ENCODE measurements at places on chromosomes 3 and 15. TPM values are rescaled to one million over a fixed set of nuclear protein-coding genes. Genes with fewer than 3 reads are reported as not detected.

SPATA12 gene
- not detected for total RNA-seq

MYEF2 gene
- total RNA-seq, result 110 TPM

MYO1E gene
- total RNA-seq, result 34.5 TPM

KLHL40 gene
- not detected for total RNA-seq

HCN4 gene
- 4.0 TPM for total RNA-seq

DNA sequence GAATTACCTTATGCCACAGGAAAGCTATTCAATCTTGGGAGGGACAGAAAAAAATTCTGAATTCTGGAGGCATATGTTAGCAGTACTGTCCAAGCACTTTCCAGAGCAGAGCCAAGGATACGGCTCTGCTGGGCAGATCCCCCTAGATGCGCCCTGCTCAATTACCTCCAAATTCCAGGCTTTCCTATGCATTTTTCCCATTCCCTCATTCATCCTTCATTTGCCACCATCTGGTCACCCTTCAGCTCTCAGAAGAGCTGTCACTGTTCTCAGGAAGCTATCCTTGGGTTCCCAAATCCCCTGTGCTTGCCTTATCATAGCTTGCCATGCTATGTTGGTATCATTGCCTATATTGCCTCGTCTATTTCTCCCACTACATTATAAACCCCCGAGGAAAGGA, 45.2 kb downstream of the RYK start:
- DNase-seq, result no peak
- no peaks in the 10 kb centered on the region for H3K27me3 ChIP-seq
- H3K4me1 ChIP-seq, result peaks cover 4% of the 10 kb centered on the region
- peaks cover 22% of the 10 kb centered on the region for H3K36me3 ChIP-seq
- H3K27ac ChIP-seq, result no peak overlapping the region
- H3K4me3 ChIP-seq, result no peak overlapping the region

DNA sequence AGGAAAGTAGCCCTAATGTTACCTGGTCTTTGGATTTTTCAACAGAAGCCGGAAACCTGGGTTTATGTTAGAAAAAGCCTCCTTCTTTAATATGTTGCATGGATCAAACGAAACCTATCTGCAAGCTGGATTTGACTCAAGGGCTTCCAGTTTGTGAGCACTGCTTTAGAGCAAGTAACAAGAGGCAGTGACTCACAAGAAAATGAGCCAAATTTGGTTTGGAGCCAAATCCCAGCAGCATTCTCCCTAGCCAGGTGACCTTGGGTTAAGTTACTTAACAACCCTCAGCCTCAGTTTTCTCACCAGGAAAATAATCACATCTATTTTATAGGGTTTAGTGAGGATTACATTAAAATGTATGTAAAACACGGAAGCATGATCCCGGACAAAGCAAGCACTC, 215.2 kb upstream of the PRICKLE2 start:
- H3K36me3 ChIP-seq, result peaks cover 6% of the 10 kb centered on the region
- no peak overlapping the region for H3K4me3 ChIP-seq
- no peak for DNase-seq

DNA sequence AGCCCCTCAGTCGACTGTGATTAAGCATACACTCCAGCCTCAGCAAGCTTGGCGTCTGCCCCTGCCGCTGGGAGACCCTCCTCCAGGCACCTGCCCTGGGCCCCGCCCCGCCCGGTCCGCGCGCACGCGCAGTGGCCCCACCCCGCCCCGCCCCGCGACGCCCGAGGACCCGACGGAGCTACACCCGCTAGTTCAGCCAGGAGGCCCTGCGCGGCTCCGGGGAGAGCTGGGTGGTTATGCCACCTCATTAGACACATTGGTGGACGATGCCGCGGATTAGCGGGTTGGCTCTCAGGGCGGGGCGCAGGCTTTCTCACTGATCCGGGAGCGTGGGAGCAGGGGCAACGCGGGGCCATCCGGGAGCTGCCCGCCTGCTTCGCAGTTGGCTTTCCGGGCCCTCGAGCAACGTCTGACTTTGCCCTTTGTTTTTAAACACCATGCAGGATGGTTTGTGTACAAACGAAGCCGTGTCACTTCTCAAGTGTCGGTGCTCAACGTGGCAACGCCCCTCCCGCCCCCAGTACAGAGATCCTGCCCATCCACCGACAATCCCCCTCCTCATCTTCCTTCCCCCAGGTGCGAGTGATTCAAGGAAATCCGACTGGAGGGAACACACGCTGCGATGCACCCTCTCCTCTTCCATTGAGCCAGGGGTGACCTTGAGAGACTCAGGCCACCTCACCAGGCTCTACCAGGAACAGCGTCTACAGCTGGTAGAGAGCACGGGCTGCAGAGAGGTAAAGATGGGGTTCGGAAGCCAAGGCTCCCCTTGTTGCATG, 109.3 kb downstream of the SHQ1 start:
- peaks cover 12% of the 10 kb centered on the region for H3K4me1 ChIP-seq
- H3K36me3 ChIP-seq, result no peaks in the 10 kb centered on the region
- H3K27ac ChIP-seq, result no peak overlapping the region
- peak; percentile 52 for DNase-seq
- H3K27me3 ChIP-seq, result peaks cover 33% of the 10 kb centered on the region

DNA sequence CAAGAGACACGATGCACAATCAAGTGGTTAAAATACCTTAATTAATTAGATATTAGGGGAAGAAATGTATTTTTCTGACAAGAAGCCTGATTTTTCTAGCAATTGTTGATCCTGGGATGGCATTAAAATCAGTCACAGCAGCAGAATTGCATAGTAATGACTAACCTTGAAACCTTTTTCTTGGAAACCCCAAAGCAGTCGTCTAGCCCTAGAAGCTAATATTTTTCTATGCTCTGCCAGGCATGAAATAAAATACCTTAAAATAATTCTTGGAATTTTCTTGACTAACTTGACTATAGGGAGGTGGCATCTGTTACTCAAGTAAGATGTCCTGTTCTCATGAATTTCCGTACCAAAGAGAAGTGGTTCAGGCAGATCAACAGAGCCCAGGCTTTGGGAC, 204.1 kb downstream of the THRB start:
- no peaks in the 10 kb centered on the region for H3K27me3 ChIP-seq
- H3K4me3 ChIP-seq, result no peak overlapping the region
- DNase-seq, result no peak
- H3K4me1 ChIP-seq, result no peaks in the 10 kb centered on the region

- DNase-seq, result no peak
- no peaks in the 10 kb centered on the region for H3K27me3 ChIP-seq
- no peaks in the 10 kb centered on the region for H3K36me3 ChIP-seq
- no peak overlapping the region for H3K27ac ChIP-seq
- no peaks in the 10 kb centered on the region for H3K4me1 ChIP-seq
Observed at GRCh38 chr15:66940368-66940767, 125.0 kb upstream of the SMAD3 start.

DNA sequence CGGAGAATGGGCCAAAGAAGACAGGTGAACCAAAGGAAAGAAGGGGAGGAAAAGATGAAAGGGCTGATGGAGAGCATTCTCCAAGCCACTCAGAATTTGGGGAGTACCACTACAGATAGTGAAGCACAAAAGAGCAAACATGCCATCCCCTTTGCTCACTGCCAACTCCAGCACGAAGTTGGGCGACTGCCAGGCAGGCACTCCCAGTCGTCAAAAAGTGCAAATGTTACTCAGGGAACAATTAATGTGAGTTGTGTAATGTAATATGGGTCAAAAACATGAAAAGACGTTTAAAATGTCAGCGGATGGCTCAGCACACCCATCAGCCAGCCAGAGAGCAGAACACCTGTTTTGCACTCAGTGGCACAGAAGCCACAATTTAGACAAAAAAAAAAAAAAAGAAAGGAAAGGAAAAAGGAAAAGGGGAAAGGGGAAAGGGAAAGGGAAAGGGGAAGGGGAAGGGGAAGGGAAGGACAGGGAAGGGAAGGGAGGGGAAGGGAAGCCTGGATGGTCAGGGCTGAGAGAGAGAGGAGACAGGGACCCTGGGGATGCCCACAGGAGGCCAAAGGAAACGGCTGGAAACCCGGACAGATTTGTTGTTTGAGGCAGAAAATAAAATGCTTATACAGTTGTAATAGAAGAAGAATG, 82.7 kb downstream of the COL8A1 start:
- no peak overlapping the region for H3K27ac ChIP-seq
- no peak overlapping the region for H3K4me3 ChIP-seq
- H3K4me1 ChIP-seq, result peaks cover 6% of the 10 kb centered on the region
- H3K27me3 ChIP-seq, result peaks cover 44% of the 10 kb centered on the region

GRCh38 chr3:185677146-185677829, 91.2 kb downstream of the SENP2 start:
- H3K36me3 ChIP-seq, result peaks cover 50% of the 10 kb centered on the region
- H3K27me3 ChIP-seq, result no peaks in the 10 kb centered on the region
- no peak overlapping the region for H3K27ac ChIP-seq
- peaks cover 6% of the 10 kb centered on the region for H3K4me1 ChIP-seq
- H3K4me3 ChIP-seq, result no peak overlapping the region

DNA sequence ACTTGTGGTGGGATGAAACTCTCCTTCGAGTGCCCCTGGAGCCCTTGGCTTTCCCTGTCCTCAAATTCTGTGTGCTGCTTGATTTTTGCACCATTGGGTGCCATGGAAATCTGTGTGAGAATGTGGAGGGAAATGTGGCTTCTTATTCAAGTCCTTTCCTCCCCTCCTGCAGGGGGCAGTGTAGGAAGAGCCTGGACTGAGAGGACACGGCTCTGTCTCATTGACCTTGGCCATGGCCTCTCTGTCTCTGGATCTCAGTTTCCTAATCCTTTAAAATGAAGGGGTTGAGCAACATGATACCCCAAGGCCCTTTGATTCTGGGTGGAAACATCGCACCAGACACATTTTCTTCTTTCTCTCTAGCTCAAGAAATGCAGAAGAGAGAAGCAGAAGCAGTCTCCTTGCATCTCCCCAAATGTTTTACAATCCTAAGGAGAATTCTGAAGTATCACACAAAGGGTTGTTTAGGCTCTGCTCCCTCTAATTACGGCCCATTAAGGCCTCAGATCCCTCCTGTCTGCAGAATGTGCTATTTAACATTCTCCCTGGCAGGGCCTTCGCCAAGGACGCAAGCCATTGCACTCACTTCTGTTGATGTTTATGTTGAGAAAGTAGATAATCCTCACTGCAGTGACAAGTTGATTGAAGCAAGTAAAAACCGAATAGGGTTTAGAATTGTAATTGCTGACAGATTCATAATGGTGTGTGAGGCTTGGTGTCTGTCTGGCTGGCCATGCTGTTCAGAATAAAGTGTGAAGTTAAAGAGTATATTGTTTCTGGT, 169.1 kb downstream of the TPRG1 start:
- H3K27me3 ChIP-seq, result no peaks in the 10 kb centered on the region
- H3K4me1 ChIP-seq, result no peaks in the 10 kb centered on the region
- no peak for DNase-seq
- no peak overlapping the region for H3K4me3 ChIP-seq
- H3K27ac ChIP-seq, result no peak overlapping the region
- H3K36me3 ChIP-seq, result no peaks in the 10 kb centered on the region

DNA sequence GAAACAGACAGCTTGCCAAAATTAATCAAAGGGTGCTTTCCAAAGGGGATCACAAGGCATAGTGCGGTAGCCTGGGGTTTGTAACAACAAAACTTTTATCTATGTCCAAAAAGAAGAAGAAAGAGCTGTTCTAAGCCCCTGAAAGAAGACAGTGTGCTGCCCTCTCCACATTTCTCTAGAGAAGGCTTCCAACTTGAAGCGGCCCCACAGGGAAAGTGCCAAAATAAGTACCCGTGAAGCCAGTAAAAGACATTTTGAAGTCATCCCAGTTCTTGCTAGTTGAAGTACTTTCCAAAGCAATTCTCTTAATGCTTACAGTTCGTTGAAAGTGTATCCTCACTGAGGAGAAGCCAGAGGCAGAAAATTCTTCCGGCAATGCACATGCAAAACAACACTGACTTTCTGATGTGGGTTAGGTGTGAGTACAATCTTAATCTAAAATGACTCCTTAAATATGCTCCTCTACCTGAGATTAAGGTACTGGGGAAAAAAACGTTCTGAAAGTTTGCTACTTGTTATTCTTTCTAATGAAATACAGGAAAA, 21.3 kb downstream of the GPR15 start:
- DNase-seq, result no peak
- no peaks in the 10 kb centered on the region for H3K4me1 ChIP-seq
- no peaks in the 10 kb centered on the region for H3K36me3 ChIP-seq
- H3K27me3 ChIP-seq, result peaks cover 5% of the 10 kb centered on the region
- H3K27ac ChIP-seq, result no peak overlapping the region

- H3K27me3 ChIP-seq, result no peaks in the 10 kb centered on the region
- H3K4me1 ChIP-seq, result no peaks in the 10 kb centered on the region
Observed at GRCh38 chr3:162569314-162569713, 1072.7 kb downstream of the OTOL1 start.

DNA sequence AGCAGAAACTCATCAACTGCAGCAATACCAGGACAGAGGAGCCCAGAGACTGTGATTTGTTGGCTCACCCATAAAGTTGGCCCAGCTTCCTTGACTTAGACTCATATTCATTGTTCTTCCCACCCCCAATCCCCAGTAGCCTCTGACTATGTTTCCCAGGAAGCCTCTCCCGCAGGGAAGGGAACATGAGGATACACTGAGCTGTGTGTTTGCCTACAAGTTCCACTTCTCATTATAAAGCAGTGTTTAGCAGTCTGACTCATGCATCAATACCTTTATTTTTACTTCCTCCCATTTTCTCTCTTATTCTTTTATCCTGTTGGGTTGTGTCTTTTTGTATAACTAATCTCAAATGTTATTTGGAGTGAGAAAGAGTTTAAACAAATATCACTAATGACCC, 111.6 kb upstream of the PHLDB2 start:
- H3K27me3 ChIP-seq, result no peaks in the 10 kb centered on the region
- H3K4me1 ChIP-seq, result peaks cover 57% of the 10 kb centered on the region
- no peak for DNase-seq
- H3K36me3 ChIP-seq, result peaks cover 13% of the 10 kb centered on the region
- H3K4me3 ChIP-seq, result no peak overlapping the region

DNA sequence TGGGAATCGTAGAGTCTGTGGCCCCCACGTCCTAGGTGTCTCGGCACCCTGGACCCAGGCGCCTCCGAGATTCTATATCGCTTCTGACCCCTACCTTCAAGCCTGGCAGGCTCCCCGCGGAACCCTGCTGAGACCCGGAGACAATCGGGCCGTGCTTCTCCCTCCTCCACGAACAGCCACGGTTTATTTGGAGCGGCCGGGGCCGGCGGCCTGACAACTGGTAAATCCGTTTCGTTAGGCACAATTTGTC, 1.4 kb downstream of the GATA2 start:
- peak overlapping the region; percentile 31 for H3K4me3 ChIP-seq
- no peak for DNase-seq
- peaks cover 96% of the 10 kb centered on the region for H3K27me3 ChIP-seq

DNA sequence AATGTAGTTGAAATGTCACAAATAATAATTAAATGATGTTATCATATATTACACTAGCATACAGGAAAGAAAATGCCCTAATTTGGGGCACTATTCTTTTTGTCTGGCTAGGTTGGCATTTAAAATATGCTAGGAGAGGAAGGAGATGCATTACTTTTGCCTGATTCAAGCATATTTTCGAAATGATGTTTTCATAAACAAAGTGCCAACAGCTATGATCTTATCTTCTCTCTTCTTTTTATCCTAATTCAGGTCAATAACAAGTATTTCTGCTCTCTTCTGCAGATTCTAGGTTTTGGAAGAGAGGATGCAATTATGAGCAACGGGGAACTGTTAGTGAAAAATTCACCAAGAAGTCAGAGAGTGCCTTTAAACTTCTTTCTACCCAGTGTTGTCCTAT, 55.8 kb upstream of the NR2F2 start:
- H3K4me1 ChIP-seq, result no peaks in the 10 kb centered on the region
- H3K4me3 ChIP-seq, result no peak overlapping the region
- no peaks in the 10 kb centered on the region for H3K27me3 ChIP-seq
- H3K36me3 ChIP-seq, result peaks cover 50% of the 10 kb centered on the region

Measured in neural crest cell (in vitro differentiated cells).